ENCODE measurements at places on chromosomes 6 and 20. TPM values are rescaled to one million over a fixed set of nuclear protein-coding genes. Genes with fewer than 3 reads are reported as not detected.

DNA sequence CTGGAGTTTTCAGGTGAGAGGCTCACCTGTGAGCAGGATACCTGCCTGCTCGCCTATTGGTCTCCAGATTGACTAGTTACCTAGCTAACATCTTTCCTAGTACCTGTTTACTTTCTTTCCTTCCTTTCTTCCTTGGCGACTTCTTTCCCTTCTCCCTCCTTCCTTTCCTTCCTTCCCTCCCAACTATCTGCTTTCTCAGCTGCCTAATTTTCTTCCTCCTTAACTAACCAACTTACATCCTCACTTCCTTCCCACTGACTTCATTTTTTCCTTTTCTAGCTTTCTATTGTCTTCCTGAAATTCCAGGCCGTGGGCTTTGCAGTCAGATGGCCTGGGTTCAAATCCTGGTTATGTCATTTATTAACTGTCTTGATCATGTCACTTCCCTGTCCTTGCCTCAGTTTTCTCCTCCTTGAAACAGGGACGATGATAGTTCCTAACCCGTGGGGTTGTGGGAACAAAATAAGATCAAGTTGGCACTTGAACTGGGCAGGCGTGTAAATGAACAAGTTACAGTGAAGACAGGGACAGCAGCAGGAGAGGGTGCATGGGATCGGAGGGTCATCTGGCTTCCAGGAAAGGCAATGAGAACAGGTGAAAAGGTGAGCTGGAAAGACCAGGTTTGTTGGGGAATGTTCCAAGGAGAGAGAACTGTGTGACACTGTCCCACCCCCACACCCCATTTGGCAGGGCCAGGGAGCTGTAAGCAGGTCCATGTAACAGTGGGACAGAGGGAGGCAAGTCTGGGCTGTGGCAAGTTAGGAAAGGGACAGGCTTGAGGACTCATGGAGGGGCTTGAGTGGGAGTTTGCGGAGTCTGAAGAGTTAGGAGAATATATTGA, 540 bp downstream of the SGK2 start:
- H3K4me3 ChIP-seq = no peak overlapping the region
- H3K36me3 ChIP-seq = no peaks in the 10 kb centered on the region
- no peak for DNase-seq
- H3K27ac ChIP-seq = no peak overlapping the region
- no peaks in the 10 kb centered on the region for H3K27me3 ChIP-seq

GRCh38 chr20:13831476-13831875, 46.6 kb downstream of the NDUFAF5 start:
- no peak overlapping the region for H3K4me3 ChIP-seq
- no peaks in the 10 kb centered on the region for H3K27me3 ChIP-seq
- no peaks in the 10 kb centered on the region for H3K36me3 ChIP-seq
- no peaks in the 10 kb centered on the region for H3K4me1 ChIP-seq
- no peak overlapping the region for H3K27ac ChIP-seq
- no peak for DNase-seq

The ANKRD66 gene
- total RNA-seq = not detected

DNA sequence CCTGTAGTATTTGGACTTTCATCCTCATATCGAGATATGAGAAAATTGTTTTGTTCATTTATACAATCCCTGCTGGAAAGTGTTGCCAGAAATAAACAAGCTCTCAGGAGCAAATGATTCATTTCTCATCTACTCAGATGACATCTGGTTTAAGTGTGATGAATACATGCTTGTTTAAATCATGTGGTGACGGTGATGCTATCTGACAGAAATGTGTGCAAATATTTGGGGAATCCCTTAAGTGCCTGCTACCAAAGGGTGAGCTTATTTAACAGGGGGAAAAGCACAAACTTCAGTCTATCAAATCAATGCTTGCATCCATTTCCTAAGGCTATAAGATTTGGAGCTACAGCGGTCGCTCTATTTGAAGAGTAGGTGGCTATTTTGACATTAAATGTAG, 368.3 kb upstream of the SASH1 start:
- no peak overlapping the region for H3K4me3 ChIP-seq
- H3K36me3 ChIP-seq = no peaks in the 10 kb centered on the region
- peak; percentile 64 for DNase-seq
- H3K27ac ChIP-seq = peak overlapping the region; percentile 35
- H3K27me3 ChIP-seq = no peaks in the 10 kb centered on the region
- H3K4me1 ChIP-seq = peaks cover 18% of the 10 kb centered on the region

The OLIG3 gene
- not detected for total RNA-seq

GRCh38 chr6:33695451-33695887, 16.0 kb downstream of the UQCC2 start:
- H3K4me3 ChIP-seq = no peak overlapping the region
- H3K36me3 ChIP-seq = peaks cover 85% of the 10 kb centered on the region
- DNase-seq = no peak
- H3K27ac ChIP-seq = peak overlapping the region; percentile 70
- no peaks in the 10 kb centered on the region for H3K27me3 ChIP-seq
- H3K4me1 ChIP-seq = peaks cover 13% of the 10 kb centered on the region

The CLPSL1 gene
- not detected for total RNA-seq

GRCh38 chr6:147563472-147563871, 55.0 kb downstream of the SAMD5 start:
- no peaks in the 10 kb centered on the region for H3K27me3 ChIP-seq
- DNase-seq = no peak
- no peak overlapping the region for H3K27ac ChIP-seq
- H3K36me3 ChIP-seq = no peaks in the 10 kb centered on the region

The PPP1R16B gene
- total RNA-seq = not detected

The FILIP1 gene
- 0.32 TPM for total RNA-seq

DNA sequence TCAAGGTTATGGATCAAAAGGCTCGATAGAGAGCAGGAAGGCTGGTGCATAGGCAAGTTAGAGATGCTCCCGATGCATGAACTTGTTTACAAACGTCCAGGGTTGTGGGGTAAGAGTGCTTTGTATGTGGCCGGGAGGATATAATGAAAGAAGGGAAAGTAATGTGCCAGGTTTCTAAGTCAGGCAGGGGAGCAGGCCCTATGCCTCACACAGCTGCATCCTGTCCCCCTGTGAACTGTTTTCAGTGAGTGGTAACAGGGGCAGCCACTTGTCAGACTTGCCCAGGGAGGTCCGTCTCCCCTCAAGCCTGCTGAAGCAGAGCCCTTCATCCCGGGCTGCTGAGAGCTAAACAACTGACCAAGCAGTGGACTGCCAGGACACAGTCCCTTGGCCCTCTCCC, 19.4 kb downstream of the KCNK5 start:
- H3K4me3 ChIP-seq = no peak overlapping the region
- H3K36me3 ChIP-seq = peaks cover 6% of the 10 kb centered on the region
- H3K27ac ChIP-seq = no peak overlapping the region

The RNASET2 gene
- total RNA-seq = 8.0 TPM

GRCh38 chr20:38430679-38431325, 4.3 kb downstream of the SNHG17 start:
- H3K27me3 ChIP-seq = no peaks in the 10 kb centered on the region
- peaks cover 95% of the 10 kb centered on the region for H3K36me3 ChIP-seq

The FAM83C gene
- not detected for total RNA-seq

DNA sequence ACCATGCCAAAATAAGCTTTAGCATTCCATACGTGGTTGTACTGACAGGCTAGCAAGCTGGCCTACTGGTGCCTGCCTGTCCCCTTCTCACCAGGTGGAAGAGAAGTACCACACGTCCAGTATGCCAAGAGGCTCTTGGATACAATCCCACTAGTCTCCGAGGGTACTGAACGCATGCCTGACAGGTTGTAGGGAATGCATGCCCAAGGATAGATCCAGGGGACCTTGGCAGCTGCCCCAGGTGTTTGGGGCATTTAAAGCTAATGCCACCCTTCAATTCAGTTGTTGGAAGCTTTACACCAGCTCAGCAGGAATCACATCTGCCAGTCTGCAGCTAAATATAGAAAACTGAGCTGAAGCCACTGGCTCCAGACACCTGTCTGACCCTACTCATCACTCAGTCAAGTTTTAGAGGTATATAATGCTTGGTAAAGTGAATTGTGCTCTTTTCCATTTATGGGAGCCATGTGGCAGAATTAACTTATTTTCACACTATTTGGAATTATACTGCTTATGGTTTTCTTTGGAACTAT, 4.9 kb downstream of the TUBB2B start:
- H3K27me3 ChIP-seq = peaks cover 64% of the 10 kb centered on the region
- no peak for DNase-seq
- H3K4me3 ChIP-seq = no peak overlapping the region
- no peak overlapping the region for H3K27ac ChIP-seq
- no peaks in the 10 kb centered on the region for H3K36me3 ChIP-seq

DNA sequence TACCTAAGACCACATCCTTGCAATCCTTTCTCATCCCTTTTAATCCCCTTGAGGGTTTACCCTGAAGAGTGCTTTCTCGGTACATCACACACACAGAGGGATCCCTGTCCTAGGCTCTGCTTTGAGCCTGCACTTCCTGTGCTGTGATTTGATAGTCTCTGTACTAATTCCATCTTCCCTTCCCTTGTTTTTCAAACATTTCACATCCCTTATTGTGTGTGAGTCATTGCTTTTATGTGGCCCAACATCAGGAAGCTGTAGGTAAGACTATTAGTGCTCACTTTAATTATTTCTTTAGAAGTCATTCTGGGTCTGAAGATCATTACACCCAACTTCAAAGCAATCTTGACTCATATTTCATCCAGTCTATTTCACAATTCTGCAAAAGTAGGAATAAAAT, 57.2 kb upstream of the ANKEF1 start:
- H3K27ac ChIP-seq = no peak overlapping the region
- no peak overlapping the region for H3K4me3 ChIP-seq
- H3K27me3 ChIP-seq = no peaks in the 10 kb centered on the region
- no peaks in the 10 kb centered on the region for H3K36me3 ChIP-seq

- peaks cover 7% of the 10 kb centered on the region for H3K36me3 ChIP-seq
- H3K4me3 ChIP-seq = peak overlapping the region; percentile 19
- H3K4me1 ChIP-seq = peaks cover 29% of the 10 kb centered on the region
- H3K27me3 ChIP-seq = no peaks in the 10 kb centered on the region
- H3K27ac ChIP-seq = peak overlapping the region; percentile 23
Measured at GRCh38 chr20:56229812-56230211, 18.7 kb upstream of the MC3R start.

The CGAS gene
- 14.1 TPM for total RNA-seq

DNA sequence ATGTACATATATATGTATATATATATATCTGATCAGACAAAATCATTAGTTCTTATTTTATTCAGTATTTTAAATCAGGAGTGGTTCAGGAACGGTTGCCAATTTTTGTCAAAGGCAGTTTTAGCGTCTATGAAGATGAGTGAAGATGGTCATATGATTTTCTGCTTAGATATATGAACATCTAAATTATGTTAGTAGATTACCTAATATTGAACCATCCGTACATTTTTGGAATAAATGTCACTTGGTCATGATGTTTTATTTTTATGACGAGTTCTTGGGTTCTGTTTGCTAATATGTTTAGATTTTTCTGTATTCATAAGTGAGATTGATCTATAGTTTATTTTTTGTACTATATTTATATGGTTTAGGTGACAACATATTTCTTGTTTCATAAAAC, 3.3 kb downstream of the TMEM244 start:
- no peak for DNase-seq
- no peak overlapping the region for H3K4me3 ChIP-seq
- H3K36me3 ChIP-seq = peaks cover 1% of the 10 kb centered on the region
- H3K27ac ChIP-seq = no peak overlapping the region

The FOXQ1 gene
- 5.6 TPM for total RNA-seq

The SEMG1 gene
- not detected for total RNA-seq

GRCh38 chr6:24908650-24909035, 27.1 kb downstream of the RIPOR2 start:
- H3K4me3 ChIP-seq = no peak overlapping the region
- no peak overlapping the region for H3K27ac ChIP-seq
- DNase-seq = no peak
- no peaks in the 10 kb centered on the region for H3K36me3 ChIP-seq

The SLC17A2 gene
- total RNA-seq = not detected

The RRBP1 gene
- total RNA-seq = 244 TPM

Data from MCF 10A (cell line).